ENCODE measurements at places on chromosomes 5 and 9.

- no peak for DNase-seq
Observed at GRCh38 chr5:59099270-59099994, 516.6 kb downstream of the RAB3C start.

DNA sequence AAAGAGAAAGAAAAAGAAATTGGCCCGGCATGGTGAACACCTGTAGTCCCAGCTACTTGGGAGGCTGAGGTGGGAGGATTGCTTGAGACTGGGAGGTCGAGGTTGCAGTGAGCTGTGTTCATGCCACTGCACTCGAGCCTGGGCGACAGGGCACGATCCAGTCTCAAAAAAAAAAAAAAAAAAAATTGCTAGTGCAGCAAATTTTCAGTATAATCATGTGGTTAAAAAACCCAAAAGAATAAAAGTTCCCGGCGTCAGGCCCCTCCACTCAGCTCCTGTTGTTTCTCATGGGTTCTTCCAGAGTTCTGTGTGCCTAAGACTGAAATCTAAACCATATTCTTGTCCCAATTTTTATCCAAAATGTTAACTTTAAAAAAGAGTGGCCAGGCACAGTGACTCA lies 49.1 kb downstream of the WNK2 start:
- no peak for DNase-seq

- no peak for DNase-seq
Observed at GRCh38 chr5:173397516-173397915, 69.3 kb upstream of the STC2 start.

DNA sequence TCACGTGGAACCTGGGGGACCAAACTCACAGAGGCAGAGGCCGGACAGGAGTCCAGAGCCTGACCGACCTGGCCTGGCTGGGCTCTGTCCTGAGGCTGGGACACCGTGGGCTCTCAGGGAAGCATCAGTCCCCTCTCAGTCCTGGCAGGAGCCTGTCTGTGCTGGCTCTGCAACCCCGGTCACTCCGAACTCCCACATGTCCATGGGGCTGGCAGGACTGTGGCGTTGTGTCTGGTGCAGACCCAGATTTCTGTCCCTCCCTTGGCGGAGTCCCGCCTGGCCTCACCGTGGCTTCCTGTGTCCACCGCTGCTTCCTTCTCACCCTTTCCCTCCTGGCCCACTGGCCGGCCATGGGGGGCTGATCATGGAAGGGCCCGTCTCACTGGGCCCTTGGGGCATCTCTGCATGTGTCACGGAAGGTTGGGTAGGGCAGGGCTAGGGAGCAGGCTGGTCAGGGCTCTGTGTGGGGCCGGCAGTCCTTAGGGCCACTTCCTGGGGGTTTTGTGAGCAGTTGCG lies 68.8 kb downstream of the RXRA start:
- DNase-seq: no peak

- no peak for DNase-seq
Observed at GRCh38 chr9:3647652-3648051, 121.9 kb upstream of the RFX3 start.

- DNase-seq: no peak
Observed at GRCh38 chr5:63500242-63500641, 462.0 kb downstream of the HTR1A start.

GRCh38 chr9:114790521-114790920 lies 15.3 kb downstream of the TNFSF15 start:
- DNase-seq: no peak

GRCh38 chr9:4604678-4605095 lies 57.4 kb upstream of the PLPP6 start:
- DNase-seq: no peak

DNA sequence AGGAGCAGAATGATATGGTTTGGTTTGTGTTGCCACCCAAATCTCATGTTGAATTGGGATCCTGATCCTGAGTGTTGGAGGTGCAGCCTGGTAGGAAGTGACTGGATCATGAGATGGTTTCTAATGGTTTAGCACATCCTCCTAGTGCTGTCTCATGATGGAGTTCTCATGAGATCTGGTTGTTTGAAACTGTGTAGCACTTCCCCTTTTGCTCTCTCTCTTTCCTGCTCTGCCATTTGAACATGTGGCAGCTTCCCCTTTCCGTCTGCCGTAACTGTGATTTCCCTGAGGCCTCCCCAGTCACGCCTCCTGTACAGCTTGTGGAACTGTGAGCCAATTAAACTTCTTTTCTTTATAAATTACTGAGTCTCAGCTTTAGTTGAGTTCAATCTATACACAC lies 756.8 kb upstream of the CDH6 start:
- DNase-seq: no peak

GRCh38 chr5:117888688-117889087 lies 1099.7 kb downstream of the DTWD2 start:
- DNase-seq: no peak

DNA sequence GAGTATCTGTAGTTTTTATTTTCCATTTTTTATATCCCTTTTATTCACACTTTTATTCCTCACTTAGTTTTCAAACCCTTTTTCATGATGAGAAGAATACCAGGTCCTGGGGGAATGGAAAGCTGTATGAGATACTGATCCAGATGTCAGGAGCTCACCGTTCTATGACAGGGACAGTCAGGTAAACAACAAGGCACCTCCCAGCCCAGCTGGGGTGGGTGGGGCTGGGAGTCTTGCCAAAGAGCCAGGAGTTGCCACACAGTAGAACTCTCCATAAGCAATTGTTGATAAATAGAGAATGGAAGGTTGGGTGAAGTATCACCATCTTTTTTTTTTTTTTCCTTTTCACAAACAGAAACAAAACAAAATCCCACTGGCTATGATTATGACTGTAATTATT lies 225.8 kb downstream of the NSG2 start:
- DNase-seq: no peak
